ENCODE measurements at places on chromosomes 13 and 19. TPM values are rescaled to one million over a fixed set of nuclear protein-coding genes. Genes with fewer than 3 reads are reported as not detected.

Gene CTXN1
- total RNA-seq, result 2.6 TPM

Gene ATXN8OS
- total RNA-seq, result not detected

Gene APOC4
- total RNA-seq, result not detected

Gene VSTM1
- total RNA-seq, result not detected

Gene ELSPBP1
- not detected for total RNA-seq

Gene ZFR2
- total RNA-seq, result not detected

Gene ZNF615
- total RNA-seq, result 10.4 TPM

Gene TEX101
- not detected for total RNA-seq

Gene CERS1
- total RNA-seq, result 1.1 TPM

Gene TSC22D1
- total RNA-seq, result 55.3 TPM

Gene RRAS
- total RNA-seq, result 58.6 TPM

Gene SPRY2
- total RNA-seq, result 20.7 TPM

Gene LRP3
- total RNA-seq, result 35.2 TPM

Gene ZNF540
- total RNA-seq, result 0.50 TPM

Gene DENND1C
- total RNA-seq, result not detected

Gene ATP8A2
- total RNA-seq, result 0.22 TPM

Gene FAM83E
- 0.77 TPM for total RNA-seq

Gene PALM3
- 0.87 TPM for total RNA-seq

Gene TNNI3
- total RNA-seq, result not detected

Gene ATP8B3
- total RNA-seq, result 2.7 TPM

Measured in uterine smooth muscle cell (primary cell).